ENCODE measurements at places on chromosomes 11 and 22.

DNA sequence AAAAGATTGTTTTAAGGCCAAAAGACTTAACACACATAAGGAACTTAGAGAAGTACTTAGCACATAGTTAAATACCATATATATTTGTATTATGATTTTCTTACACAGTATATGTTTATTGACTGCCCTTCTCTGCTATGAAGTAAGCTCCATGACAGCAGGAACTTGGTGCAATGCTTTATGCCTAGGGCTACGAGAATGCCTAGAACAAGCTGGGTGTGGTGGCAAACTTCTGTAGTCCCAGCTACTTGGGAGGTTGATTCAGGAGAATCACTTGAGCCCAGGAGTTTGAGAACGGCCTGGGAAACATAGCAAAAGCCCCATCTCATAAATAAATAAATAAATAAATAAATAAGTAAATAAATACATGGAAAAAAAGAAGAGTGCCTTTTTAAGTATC lies 1.9 kb downstream of the SLC5A12 start:
- no peak for DNase-seq

GRCh38 chr11:26227301-26227746 lies 104.6 kb upstream of the ANO3 start:
- no peak for DNase-seq

DNA sequence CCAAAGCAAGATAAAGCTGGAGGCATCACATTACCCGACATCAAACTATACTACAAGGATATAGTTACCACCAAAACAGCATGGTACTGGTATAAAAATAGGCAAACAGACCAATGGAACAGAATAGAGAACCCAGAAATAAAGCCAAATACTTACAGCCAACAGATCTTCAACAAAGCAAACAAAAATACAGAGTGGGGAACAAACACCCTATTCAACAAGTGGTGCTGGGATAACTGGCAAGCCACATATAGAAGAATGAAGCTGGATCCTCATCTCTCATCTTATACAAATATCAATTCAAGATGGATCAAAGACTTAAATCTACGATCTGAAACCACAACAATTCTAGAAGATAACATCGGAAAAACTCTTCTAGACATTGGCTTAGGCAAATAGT lies 50.0 kb upstream of the CLTCL1 start:
- no peak for DNase-seq

DNA sequence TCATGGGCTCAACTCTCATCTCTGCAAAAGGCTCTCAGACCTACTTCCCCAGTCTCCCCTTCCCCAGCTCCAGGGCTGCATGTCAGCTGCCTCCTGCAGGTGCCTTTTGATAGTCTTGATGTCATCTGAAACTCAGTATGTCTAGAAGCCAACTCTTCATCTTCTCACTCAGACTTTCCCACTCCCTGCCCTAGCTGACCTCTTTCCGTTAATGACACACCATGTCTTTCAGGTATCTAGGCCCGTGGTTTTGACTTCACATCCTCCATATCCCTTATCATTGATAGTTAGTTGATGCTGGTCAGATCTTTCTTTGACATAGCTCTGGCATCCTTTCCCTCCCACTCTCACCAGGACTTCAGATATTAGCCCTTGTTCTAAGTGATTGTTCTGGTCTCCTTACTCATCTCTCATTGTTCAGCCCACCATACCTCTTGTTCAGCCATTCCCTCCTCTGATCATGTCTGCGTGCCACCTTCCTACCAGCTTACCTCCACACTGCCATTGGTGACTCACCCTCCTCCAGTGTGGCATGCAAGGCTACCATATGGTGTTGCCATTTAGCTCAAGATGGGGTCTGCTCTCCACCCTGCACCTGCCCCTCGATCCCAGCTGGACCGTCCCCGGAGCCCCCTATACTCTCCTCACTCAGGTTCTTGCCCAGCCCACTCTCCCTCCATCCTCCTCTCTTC lies 18.4 kb downstream of the TTC12 start:
- DNase-seq: no peak

DNA sequence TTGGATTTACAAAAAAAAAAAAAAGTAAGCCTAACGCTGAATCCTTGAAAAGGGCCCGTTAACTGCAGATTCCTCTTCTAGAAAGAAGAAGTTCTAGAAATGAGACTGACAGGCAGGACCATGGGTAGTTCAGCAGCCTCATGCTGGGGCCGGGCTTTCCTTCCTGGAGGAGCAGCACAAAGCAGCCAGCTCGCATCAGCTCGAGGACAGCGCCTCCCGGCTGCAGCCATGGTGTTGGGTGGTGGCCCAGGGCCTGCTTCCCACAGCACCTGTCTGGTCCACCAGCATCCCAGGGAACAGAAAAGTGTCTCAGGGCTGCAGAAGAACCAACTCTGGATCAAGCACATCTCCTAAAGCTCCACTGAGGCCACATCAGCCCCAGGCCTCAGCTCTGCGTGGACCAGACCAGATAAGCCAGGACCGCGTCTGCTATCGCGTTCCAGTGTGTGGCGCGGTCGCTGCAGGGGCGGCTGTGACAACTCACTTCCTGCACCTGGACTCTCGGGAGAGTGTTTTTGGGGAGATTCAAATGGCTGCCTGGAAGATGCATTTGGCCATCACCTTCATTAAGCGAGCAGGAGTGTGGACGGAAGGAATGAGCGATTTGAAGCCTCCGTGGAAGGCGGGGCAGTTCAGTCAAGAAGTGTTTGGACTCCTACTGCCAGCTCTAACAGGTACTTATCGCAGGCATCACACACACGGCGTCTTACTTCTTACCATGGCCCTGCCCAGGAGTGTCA lies 53.5 kb downstream of the MYH9 start:
- DNase-seq: no peak

DNA sequence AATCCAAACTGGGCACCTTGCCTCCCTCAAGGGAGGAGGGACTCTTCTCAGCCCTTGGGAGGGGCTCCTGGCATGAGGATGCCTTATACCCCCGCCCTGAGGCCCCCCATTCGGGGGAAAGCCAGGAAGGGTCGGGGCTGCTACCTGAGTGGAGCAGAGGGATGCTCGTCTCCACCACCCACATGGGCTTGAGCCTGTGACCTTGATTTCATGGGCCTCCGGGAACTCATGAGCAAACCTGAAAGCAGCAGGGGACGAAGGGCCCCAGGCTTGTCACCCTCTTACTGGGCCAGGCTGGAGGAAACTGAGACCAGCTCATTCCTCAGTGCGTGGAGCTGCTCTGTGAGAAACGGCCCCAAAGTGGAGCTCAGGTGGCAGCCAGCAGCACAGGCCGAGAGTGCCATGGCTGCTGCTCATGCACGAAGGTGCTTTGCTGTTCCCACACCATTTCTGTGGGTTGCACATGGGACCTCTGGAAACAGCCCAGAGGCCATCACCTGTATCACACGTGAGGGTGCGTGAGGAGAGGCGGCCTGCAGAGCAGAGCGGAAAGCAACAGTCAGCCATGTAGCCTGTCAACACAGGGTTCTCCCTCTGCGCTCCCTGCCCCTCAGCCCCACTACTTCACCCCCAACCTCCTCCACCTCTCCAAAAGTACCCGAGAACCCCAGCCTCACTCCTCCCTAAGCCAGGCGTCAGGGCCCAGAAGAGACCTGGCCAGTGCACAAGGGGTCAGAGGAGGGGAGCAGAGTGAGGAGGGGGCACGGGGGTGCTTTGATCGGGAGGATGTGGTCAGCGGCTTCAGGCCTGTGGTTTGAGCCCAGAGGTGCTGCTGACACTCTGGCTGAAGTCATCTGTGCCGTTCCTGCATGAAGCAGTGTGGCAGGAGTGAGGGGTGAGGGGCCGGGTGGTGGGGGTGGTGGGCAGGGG lies 14.1 kb upstream of the IL2RB start:
- DNase-seq: no peak

GRCh38 chr11:2834503-2835273 lies 50.9 kb downstream of the CDKN1C start:
- DNase-seq: no peak

DNA sequence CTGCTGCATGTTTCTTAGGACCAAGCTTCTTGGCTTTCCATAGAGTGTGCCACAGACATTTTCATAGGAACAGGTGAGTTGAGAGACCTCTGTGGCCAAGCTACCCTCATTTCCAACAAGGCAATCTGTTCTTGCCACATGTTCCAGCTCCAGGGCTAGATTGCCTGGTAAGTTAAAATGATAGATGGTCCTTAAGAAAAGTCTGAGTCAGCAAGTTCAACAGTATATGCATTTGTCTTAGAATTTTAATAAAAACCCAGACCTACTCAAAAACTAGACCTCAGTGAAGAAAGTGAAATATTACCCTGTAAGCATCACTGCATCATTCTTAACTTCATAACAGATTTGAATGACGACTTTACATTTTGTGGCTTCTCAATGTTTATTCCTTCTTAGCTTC lies 1123.6 kb downstream of the DLG2 start:
- DNase-seq: no peak

GRCh38 chr22:29780748-29781676 lies 13.8 kb downstream of the UQCR10 start:
- DNase-seq: no peak

- DNase-seq: peak; percentile 3
Observed at GRCh38 chr22:19756288-19757128, 4.1 kb upstream of the TBX1 start.

GRCh38 chr22:45181240-45181639 lies 17.5 kb downstream of the NUP50 start:
- no peak for DNase-seq

DNA sequence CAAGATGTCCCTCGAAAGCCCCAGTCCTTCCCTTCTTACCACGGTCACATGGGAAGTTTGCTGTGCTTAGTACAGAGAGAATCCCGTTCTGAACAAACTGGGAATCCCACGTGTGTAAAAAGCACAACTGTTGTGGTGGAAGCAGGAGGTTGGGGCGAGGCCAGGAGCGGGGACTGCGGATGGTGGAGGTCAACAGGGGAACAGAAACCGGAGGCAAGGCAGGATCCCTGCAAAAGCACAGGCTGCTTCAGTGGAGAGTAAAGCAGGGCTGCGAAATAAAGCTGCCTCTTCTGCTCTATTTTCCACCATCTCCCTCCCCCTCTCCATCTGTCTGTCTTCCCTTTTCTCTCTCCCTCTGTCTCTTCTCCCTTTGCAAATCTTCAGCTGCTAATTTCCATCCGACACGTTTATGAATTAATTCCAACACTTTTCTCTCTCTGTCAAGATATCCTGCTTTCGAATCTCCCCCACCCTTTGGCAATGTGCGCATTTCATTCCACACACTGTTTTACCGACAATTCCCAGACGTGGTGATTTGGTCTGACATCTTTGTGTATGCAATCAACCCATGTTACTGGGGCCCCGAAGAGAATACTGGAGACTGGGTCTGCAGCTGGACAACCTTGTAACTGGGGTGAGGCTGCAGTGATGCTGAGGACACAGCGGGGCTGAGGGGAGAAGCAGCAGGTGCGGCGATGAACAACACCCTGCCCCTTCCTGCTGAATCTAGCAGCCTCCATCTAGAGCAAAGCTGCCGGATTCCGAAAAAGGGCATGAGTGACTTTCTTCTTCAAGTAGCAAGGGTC lies 571.8 kb downstream of the OPCML start:
- DNase-seq: no peak

- no peak for DNase-seq
Observed at GRCh38 chr11:36609383-36609782, 11.3 kb upstream of the RAG2 start.

GRCh38 chr11:10529279-10529678 lies 11.7 kb downstream of the RNF141 start:
- no peak for DNase-seq

DNA sequence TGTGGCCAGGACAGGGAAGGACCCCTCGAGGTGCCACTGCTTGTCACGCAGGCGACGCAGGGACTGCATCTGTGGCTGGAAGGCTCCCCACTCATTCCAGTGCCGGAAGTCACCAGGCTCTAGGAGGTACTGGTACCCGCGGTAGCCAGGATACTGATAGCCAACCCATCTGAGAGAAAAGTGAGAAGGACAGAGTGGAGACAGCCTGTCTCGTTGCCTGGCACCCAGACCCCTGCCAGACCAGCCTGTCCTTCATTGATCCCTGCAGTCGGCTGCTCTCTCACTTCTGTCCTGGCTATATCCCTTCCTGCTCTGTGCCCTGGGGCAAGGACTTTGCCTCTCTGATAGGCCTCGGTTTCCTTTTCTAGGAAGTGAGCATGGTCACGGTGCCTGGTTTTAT lies 9.6 kb upstream of the TPST2 start:
- no peak for DNase-seq

DNA sequence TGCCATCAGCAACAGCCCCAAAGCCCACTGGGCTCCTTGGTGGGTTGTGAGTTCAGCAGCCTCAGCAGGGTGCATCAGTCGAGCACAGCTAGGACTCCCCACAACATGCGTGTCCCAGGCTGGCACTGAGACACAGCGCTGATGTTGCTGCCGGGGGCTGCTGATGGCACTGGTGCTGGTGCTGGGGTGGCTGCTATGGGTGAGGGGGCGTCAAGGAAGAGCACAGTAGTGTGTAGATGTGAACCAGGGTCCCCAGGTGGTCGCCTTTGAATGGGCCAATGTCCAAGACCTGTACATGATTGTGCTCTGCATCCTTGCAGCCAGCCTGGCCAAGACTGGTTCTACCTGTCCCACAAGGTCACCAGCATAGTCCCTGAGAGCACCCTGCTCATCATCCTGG lies 121.3 kb upstream of the SERPIND1 start:
- DNase-seq: no peak

DNA sequence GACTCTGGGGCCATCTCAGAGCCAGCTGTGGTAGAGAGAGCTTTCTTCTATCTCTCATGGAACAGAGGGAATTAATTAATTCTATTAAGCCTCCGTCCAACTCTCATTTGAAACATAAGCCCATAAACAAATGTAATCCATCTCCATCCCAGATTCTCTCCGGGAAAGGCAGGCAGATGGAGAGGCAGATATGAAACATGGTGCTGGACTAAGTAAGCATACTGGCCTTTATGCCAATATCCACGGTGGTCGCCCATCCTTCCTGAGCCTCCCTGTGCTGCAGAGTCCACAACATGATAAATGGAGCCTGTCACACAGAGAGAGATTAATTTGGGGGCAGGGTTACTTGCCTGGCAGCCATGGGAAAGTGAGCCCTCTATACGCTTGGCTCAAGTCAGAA lies 44.8 kb downstream of the PRR5L start:
- DNase-seq: no peak

DNA sequence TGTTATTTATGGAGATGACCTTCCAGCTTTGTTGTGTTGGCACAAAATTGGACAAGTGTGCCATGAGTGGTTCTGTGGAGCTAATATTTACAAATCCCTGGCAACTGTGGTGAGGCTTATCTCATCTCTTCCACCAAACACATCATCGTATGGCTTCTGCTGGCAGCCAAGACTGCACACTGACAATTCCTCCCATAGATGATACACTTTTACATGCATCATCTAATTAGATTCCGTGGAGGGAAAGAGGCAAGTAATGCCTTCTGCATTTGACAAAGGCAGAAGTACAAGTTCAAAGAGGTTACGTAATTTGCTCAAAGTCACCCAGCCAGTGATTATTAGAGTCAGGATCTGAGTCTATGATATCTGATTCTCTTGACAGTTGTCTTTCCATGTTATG lies 62.7 kb upstream of the KIRREL3 start:
- DNase-seq: no peak

Data from AML-193 (cell line).